ENCODE measurements at places on chromosomes 4 and X.

DNA sequence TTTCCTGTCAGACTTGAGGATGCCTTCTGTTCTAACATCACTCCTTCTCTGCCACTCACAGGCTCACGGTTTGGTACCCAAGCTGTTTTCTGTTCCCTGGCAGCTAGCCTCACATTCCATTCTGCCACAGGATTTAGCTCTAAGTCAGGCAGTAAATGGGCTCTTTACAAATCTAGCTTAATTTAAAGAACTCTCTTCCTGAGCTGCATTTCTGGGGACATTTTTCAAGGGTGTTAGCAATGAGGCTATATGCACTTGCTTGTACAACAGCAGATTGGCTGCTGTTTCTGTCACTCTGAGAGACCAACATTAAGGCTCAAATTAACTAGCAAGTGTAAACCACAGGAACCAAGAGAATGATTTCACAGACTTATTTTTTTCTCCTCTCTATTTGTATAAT, 337.8 kb upstream of the NOCT start:
- DNase-seq: no peak

DNA sequence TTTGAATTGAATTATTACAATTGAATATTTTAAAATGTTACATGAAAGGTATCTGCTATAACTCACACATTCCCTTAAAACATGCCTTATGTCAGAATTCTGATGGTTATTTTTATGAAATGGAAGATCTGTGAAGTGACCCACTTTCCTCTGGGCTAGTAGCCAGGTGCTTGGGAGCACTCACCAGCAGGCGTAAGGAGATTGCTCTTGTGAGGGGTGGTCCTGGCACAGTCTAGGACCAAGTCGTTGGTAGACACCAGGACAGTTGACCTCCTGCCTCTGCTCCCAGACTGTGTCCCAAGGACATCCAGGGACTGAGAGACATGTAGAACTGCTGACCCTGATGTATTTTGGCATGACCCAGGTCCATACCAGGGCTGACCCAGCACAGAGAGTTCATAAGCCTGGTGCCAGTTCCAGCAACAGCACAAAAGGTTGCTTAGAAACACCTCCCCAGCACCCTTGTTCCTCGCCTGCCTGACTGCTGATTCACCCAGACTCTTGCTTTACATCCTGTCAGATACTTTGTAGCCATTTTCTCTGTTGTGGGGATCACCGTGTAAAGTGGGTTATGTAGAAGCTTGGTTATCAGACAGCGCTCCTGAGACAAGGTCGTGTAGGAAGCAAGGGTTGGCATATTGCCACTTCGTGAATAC, 48.5 kb downstream of the NELFA start:
- no peak for DNase-seq

DNA sequence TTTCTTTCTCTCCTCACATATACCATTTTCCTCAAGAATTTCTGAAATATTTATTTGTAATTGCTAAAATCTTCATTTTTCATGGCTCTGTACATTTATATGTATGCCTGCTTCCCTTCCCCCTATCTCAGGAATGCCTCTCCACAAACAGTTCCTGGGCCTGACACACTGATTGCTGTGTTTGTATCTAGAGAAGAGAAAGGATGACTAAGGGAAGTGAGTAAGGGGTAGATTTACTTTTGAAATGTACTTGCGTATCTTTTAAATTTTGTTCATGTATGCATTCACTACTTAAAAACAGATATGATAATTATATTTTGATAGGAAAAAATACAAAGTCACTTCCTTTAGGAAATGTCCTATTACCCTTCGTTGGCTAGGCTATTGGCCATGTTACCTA, 790.8 kb downstream of the PCDH18 start:
- no peak for DNase-seq

- DNase-seq: peak; percentile 5
These were observed 49.4 kb downstream of the RTL9 start for GRCh38 chrX:110407910-110408545.

DNA sequence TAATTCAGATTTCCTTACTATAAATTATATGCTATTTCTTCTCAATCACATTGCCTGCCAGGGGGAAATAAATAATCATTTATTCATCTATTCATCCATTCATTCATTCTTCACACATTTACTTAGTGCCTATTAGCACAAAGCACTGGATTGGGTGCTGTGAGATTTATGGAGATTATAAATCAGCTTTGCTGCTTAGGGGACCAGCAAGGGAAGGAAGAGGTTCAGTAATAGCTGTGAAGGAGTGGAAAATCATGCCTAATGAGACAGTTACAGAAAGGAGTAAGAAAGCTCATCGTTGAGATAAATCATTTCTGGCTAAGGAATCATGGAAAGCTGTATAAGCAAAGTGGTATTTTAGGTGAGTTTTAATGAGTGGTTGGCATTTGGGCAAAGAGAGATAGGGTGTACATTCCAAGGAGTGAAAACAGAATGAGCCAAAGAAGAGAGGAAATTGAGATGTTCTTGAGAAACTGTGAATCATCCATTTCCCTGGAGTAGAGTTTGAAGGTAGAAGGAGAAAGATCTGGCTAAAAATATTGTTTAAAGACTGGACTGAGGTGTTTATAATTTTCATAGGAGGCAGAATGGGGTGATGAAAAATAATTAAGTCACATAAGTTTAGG, 9.6 kb downstream of the ARSJ start:
- no peak for DNase-seq

- no peak for DNase-seq
These were observed 19.7 kb downstream of the ANTXR2 start for GRCh38 chr4:80053140-80053910.

DNA sequence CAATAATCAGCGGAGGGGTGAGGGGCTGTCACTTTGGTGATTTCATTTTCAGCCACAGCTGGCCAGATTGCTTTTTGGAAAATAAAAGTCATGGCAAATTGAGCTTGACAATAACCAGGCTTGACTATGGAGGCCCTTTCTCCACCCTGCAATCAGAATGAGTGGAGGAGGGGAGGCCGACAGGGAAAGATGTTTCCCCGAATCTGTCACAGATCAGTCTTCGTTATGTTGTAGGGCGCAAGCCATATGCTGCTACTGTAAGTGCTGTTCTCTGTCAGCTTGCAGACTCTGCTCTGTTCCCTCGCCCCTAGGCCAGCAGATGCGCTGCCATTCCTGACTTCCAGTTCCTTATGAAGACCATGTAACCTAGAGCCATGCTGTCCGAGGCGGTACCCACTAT, 114.1 kb downstream of the MGST2 start:
- no peak for DNase-seq

DNA sequence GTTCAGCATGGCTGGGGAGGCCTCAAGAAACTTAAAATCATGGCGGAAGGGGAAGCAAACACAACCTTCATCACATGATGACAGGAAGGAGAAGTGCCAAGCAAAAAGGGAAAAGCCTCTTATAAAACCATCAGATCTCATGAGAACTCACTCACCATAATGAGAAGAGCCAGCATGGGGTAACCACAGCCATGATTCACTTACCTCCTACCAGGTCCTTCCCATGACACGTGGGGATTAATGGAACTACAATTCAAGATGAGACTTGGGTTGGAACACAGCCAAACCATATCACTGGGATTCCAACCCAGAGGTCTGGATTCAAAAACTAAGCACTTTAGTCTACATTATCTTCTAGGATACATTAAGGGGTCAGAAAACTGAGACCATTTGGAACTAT, 609.6 kb upstream of the SPANXN1 start:
- no peak for DNase-seq

DNA sequence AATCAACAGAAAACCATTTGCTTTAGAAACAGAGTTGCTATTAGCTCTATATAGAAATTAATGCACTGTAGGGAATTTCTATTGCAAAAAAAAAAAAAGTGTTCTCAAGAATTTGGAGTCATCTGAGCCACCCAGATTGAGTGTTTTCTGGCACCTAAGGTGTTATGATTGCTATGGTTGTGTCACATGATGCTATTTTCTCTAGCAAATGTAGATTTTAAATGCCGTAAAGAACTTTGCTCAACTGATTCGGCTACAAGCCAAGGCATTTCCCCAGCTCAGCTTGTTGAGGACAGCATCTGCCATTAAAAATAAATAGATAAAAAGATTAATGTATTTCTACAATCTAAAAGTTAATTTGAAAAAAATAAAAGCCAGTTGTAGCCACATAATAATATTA, 712.8 kb downstream of the FAT4 start:
- no peak for DNase-seq

DNA sequence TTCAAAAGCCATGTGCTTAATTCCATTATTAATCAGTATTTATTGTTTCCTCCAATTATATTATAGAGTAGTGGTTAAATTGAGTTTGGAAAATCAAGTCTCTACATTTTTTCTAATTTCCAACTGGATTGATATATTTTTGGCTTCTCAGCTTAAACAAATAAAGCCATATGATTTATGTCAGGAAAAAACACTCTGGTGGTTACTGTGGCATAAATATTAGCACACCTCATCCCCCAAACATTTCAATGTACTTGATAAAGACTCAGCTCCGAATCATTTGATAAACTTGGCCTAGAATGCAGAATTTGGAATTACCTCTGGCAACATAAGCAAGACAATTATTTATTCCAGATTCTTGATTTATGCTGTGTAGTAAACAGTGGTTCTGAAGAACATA, 2313.8 kb downstream of the ARAP2 start:
- DNase-seq: no peak

- DNase-seq: no peak
These were observed 83.0 kb upstream of the IL13RA1 start for GRCh38 chrX:118644378-118644777.

- no peak for DNase-seq
These were observed 6.4 kb upstream of the RHOH start for GRCh38 chr4:40190465-40190864.

DNA sequence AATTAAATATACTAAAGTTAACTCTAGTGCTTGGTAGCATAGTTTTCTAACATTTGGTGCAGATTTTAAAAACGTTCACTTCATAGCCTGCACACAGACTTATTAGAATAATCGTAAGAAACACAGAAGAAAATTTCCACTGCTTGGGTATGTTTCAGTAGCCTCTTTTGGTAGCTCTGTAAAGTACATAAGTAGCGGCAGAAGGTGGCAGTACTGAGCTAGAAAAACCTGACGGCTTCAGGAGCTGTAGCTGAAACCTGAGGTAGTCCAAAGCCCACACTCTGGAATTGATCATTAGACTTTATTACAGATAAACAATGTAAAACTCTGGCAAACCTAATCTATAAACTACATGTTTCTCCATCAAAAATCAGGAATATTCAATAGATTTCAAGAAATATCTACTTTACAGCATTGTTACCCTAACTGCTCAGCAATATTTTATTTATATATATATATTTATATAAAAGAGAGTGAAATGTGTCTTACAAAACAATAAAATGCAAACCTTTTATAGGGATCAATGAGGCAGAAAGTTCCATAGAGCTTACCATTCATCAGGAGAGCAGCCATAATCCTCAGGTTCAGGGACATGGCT, 88.2 kb downstream of the ATP8A1 start:
- DNase-seq: peak; percentile 72

- DNase-seq: no peak
These were observed 13.6 kb upstream of the PDGFRA start for GRCh38 chr4:54215379-54216077.

DNA sequence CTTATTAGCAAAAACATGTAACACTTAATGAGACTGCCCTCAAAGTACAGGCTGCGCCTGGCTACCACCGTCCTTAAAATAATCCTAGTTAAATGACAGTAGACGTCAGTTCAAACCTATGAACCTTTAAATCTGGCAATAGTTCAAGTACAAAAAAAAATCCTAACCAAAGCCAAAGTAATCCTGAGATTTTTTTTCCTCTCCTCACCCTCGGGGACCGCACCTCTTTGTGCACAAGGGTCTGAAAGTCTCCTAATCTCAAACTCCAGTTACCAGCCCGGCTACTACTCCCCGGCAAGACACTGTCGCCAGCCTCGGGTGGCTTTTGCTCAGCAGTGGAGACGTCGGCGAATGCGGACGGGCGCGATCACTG, 439 bp downstream of the SEC31A start:
- no peak for DNase-seq

DNA sequence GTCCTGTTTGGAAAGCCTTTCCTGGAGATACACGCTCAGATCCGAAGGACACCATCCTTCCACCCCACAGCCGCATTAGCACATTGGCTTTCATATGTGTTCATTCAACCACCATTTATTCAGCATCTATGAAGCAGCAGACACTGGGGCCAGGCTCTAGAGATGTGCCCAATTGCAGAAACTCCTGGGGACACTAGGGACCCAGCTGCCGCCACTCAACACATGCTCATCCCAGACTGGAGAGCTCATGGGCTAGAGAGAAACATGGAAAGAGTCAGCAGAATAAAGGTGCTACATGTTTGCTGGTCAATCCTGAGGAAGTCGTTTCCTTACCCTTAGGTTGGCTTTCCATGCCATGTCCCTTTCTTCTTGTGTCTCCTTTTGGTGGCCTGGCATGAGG, 7.6 kb downstream of the CTAG1A start:
- DNase-seq: no peak

DNA sequence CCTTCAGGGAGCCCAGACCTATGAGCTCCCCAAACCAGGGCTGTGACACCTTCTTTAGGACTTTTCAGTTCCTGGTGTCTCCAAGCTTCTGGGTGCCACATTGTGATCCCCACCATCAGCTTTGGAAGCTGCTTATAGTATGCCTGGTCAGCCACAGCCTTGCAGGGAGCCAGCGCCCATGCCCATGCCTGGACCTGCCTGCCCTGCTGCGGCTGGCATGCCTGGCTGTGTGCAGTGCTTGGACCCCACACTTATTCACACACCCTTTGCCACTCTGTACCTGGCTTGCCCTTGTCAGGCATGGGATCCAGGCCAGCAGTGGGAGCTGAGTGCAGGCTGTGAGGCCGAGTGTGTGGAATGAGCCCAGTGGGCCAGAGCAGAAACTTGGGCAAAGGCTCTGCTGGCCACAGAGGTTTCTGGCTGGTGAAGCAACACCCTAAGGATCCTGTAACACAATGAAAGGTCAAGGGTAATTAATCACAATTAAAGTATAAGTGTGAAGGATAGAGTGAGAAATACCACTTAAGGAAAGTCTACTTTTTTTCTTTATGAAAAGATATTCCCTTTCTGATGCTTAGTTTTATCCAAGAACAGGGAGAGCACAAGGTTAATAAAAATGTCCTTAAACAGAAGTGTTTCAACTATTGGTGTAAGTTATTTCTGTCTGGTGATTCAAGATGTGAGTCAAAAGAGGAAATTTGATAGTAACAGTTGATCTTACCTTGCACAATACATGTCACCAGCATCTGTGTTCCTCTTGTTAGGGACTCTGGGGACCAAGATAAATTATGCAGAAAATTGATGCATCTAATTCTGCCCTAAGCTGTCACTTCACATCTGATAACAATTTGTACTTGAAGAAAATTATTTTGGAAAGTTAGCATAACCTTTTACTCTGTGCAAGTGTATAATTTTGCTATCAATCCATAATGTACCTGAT, 161.8 kb downstream of the FAM47A start:
- no peak for DNase-seq

- no peak for DNase-seq
These were observed 53.0 kb downstream of the POF1B start for GRCh38 chrX:85326234-85327059.

DNA sequence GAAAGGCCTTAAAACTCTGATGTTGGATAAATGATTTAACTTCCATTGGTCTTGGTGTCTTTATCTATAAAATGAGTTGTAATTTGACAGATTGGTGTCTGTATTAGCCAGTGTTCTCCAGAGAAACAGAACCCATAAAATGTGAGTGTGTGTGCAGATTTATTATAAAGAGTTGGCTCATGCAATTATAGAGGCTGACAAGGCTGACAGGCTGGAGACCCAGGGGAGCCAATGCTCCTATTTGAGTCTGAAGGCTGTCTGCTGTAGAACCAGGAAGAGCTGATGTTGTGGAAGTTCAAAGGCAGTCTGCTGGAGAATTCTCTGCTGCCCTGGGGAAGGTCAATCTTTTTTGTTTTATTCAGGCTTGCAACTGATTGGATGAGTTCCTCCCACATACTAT, 131.7 kb downstream of the SLC4A4 start:
- DNase-seq: no peak
